Stimulated activated CD4-positive, alpha-beta T cell treated with anti-CD3 and anti-CD28 coated beads, Interleukin-12 subunit alpha, Interleukin-12 subunit beta, amount 100 ng/mL, for 4 hours (primary cell): ENCODE measurements at places on chromosomes 2 and 18.

DNA sequence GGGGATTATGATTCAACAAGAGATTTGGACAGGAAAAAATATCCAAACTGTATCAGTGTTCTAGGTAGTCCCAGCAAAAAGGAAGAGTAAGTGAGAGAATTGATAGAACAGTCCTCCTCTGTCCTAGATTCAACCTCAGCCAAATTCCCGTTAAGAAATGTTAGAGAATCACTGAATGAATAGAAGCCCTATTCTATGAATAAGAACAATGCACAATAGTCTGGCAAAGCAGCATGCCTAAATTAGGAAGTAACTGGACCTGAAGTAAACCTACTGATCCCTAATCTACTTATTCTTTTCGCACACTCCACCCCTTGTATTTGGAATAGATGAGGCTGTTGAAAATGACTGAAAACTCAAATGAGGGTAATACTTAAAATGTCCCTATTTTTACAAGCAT is 1665.5 kb downstream of the LRP1B start:
- no peak for DNase-seq

- DNase-seq = no peak
Measured at GRCh38 chr18:79806976-79807841, 9.5 kb downstream of the KCNG2 start.

DNA sequence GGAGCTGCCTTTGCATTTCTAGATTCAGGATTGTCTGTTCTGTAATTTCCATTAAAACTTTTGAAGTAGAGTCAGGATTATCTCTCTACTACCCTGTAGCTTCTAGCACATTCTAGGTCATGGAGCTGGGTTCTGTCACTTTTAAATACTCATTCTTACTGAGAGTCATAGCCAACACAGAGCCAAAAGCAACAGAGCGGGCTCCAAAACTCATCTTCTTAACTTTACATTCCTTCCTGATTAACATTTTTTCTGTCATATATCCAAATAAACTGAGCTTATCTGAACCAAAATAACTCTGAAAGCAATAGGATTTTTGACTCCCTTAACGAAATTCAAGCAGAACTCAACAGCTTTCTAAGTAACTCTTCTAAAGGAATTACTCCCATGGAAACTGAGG is 12.9 kb downstream of the PREPL start:
- DNase-seq = no peak

GRCh38 chr2:160417745-160418397 is 75.7 kb downstream of the RBMS1 start:
- DNase-seq = no peak

DNA sequence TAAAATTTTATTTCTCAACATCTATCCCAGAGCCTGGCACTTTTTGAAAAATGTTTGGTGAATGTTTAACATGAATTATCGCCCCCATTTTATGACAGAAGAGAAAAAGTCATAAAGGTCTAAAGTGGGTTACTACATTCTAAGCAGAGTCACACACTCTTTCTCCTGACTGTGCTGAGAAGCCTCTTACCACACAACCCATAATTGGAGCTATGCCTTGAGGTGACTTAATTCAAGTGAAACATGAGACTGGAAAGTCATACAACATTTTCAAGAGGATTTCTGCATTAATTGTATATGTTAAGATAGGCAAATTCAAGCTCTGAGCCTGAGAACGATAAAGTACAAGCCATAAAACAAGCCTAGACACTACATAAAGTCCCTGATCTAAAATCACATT is 3.1 kb upstream of the DSEL start:
- DNase-seq = no peak

DNA sequence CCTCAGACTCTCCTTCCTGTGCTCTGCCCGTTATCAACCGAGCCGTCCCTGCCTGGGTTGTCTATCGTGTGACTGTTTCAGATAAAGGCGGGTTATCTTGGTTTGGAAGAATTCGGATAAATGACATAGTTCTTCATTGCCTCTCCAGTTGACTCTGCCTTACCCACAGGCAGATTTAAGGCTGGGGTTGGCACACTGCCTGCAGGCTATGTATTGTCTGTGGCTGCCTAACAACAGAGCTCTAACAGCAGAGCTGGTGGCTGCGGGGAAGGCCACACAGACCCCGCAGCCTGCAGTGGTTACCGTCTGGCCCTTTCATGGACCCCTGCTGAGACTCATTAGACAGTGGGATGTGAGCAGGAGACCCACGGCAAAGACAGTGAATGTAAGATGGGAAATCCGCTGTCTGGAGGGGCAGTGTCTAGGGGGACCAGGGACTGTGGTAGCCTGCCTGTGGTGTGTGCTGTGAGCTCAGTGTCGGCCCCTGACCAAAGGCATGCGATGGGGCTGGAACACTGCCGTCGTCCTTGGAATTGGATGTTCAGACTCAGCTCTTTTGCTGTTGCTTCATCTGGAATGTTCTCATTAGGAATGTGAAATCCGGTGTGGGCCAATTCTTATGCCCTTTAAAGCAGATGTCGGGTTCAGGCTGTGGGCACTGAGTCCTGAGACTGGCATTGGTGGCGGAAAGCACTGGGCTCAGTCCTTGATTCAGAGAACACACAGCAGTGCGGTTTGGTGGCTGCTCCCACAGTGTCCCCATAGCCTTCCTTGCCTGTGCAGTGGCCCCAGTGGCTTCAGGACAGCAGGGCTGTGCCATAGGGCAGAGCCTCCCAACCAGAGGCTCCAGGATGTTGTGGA is 44.5 kb downstream of the SH3RF3 start:
- DNase-seq = no peak

GRCh38 chr2:170202437-170202836 is 24.5 kb downstream of the MYO3B start:
- no peak for DNase-seq

DNA sequence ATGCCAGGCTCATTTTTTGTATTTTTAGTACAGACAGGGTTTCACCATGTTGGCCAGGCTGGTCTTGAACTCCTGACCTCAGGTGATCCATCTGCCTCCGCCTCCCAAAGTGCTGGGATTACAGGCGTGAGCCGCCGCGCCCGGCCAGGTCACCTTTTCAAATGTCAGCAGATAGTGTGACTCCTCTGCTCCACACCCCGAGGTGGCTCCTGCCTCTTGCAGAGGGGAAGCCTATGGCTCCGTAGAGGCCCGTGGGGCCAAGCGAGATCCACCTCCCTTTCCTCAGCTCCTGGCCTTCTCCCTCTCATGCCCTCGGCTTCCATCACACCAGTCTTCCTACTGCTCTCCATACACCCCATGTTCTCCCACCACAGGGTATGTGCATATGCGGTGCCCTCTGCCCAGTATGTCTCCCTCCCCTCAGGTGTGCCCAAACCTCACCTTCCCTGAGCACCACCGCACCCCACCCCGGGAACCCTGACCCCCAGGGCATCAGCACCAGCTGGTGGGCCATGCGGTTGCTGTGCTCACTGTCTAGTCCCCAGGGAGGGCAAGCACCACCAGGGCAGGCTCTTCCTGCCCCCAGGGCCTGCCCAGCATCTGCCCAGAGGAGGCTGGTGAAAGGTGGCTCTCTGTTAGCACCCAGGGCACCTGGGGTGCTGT is 10.7 kb downstream of the GPR17 start:
- no peak for DNase-seq

DNA sequence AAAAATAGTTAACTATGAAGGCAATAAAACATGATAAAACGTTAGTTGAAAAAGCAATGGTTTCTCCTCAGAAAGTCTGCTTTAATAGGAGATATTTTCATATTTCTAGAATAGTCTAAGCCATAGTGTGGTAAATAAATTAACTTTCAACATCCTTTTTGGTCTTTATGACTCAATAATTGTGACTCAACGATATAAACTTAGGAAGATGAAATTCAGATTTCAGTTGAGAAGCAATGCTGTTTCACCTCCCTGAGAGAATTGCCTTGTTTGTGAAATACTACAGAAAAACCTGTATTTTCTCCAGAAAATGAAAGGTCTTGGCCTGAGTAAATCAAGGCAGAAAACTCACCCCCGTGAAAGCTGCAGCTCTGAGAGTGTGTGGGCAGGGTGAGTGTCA is 166.9 kb downstream of the ETAA1 start:
- no peak for DNase-seq

DNA sequence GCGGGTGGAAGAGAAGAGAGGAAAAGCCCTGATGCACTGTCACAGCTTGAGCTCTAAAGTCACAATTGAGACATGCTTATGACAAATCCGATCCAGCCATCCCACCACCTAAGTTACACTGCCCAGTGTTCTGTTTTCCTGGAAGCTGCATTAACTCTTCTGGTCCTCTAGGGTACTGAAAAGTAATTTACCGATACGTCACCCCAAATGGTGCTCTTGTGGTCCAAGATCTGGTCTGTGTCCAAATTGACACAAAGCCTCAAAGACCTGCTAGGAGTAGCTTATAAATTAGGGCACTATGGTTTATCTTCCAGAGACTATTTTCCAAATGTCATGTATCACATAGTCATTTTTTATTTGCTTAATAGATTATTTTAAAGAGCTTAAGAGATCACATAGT is 186.7 kb upstream of the ETAA1 start:
- no peak for DNase-seq
